ENCODE measurements at places on chromosomes 11 and 22.

- no peak for DNase-seq
These were observed 371.8 kb upstream of the CHORDC1 start for GRCh38 chr11:90594658-90595057.

GRCh38 chr11:65649656-65650546 is 12.0 kb downstream of the SIPA1 start:
- DNase-seq: no peak

GRCh38 chr22:31561238-31561887 is 65.0 kb downstream of the SFI1 start:
- DNase-seq: no peak

GRCh38 chr22:45240104-45240809 is 437 bp downstream of the KIAA0930 start:
- no peak for DNase-seq

DNA sequence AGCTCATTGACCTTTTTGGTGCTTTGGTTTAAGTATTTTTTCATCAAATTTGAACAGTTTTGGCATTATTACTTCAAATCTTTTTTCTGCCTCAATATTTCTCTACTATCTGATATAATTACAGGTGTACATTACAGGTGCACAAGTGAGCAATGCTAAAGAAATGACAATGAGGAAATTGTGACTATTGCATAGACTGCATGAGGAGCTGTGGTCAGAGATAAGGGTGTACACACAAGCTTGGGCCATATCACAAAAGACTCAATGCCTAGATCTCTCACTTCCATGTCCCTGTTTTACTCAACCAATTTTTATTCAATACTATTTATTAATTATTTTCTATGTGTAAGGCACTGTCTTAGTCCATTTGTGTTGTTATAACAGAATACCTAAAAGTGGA is 251.0 kb upstream of the UBASH3B start:
- no peak for DNase-seq

DNA sequence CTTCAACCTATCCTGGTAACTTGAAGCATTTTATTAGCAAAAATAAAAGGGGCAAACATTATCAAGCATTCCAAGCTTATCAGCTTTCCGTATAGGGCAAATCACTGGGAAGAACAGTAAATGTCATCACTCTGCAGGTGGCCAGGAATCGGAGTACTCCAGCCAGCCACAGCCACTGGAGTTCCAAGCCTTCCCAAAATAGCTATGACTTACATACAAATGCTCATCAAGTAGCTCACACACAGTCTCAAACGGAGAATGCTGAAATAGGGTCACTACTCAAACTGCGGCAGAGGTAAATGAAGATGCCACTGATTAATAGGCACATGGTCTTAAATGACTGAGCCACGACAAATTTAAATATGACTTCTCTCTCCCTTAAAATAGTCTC is 2.1 kb downstream of the USP28 start:
- DNase-seq: no peak
